ENCODE measurements at places on chromosomes 1 and 21.

- DNase-seq: peak; percentile 89
Measured at GRCh38 chr1:94806441-94806871, 13.7 kb upstream of the SLC44A3 start.

DNA sequence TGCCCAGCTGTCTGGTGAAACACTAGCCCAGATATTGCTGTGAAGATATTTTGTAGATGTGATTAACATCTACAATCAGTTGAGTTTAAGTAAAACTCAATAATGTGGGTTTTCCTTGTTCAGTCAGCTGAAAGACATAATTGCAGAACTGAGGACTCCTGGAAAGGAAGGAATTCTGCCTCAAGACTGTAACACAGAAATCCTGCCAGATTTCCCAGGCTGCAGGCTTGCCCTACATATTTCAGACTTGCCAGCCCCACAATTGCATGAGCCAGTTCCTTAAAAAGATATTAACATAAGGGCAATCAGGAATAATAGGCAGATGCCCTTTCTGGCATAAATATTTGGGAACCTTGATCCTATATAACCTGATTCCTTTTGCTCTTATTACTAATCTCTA, 14.2 kb upstream of the NIBAN1 start:
- no peak for DNase-seq

DNA sequence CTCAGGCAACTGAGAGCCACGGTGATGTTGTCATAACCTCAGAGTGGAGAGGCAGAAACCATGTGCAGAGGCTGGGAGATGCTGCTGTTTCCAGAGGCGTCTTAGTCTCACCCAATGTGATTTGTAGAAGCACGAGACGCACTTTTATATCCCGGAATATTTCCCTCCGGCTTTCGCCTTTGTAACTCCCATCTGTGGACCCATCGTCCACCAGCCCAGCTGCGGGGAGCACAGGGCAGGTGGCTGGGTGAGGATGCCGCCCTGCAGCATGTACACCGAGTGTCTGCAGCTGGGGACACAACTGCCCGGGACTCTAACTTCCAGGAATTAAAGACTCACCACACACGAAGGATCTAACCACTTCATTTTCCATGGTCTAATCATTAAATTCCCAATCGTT, 43.5 kb downstream of the UBASH3A start:
- no peak for DNase-seq

GRCh38 chr1:218751208-218751948, 406.2 kb downstream of the TGFB2 start:
- DNase-seq: no peak

GRCh38 chr1:64882574-64883255, 83.6 kb downstream of the JAK1 start:
- no peak for DNase-seq

- DNase-seq: no peak
Measured at GRCh38 chr1:78383923-78384322, 106.9 kb upstream of the PTGFR start.

GRCh38 chr1:231232870-231233734, 7.9 kb upstream of the GNPAT start:
- DNase-seq: no peak

DNA sequence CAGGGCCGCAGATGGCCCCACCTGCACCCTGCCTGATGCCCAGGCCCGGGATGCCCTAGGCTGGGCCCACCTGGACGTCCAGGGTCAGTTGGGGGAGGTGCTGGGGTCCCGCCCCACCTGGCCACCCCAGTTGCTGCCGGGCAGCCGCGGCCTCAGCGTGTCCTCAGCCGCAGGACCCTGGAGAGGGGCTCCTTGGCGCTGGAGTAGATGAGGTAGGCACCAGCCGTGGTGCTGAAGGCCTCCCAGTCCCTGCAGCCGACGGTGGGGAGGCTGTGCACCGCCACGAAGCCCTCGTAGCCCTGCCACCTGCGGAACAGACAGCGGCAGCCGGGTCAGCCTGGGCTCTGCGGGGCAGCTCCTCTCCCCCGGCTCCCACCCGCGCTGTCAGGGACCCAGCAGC, 40.4 kb downstream of the KRTAP10-1 start:
- DNase-seq: no peak

DNA sequence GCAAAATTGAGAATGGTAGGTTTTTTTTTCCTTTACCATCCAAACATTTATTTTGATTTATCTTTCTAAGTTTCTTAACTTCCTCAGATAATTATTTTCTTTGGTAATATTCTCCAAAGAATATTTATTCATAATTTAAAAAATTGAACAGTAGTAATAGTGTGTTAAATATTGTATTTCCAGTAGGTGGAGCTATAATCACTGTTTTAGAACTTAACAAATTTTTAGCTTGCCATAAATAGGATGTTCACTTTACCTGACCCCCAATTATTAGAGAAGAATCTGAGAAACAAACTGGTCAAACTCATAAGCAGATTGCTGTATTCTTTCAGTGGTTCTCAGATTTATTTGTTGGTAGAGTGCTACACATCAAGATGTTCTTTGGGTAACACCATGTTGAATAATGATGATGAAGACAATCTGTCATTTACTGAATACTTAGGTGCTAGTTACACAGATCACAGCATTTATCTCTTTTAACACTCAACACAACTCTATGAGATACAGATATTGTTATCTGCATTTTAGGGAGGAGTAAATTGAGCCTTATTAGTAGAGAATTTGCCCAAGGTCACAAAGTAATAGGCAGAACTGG, 82.4 kb upstream of the GPR88 start:
- no peak for DNase-seq

GRCh38 chr1:208595236-208595635, 351.1 kb upstream of the PLXNA2 start:
- no peak for DNase-seq

- no peak for DNase-seq
Measured at GRCh38 chr1:83900524-83900923, 98.4 kb downstream of the TTLL7 start.

GRCh38 chr1:8407652-8408051, 89.7 kb downstream of the SLC45A1 start:
- DNase-seq: no peak

DNA sequence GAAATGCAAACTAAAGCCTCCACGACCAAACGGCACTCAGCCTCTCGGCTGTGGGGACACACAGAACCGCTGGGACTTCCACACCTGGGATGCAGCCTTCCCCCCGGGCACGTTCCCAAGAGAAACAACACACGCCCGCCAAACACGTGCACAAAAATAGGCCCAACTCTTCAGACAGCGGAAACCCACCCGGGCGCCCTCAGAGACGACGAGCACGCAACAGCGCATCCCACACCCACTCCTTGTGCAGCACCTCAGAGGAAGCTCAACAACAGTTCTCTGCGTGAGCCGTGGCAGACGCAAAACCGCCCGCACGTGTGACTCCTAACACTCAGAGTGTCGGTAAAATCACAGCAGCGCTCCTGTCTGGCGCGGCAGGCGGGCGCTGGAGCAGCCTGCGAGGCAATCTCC, 5.3 kb downstream of the C1orf159 start:
- DNase-seq: no peak

- no peak for DNase-seq
Measured at GRCh38 chr1:45272913-45273371, 53.8 kb upstream of the HPDL start.

GRCh38 chr1:92461364-92462097, 25.2 kb downstream of the GFI1 start:
- no peak for DNase-seq

- DNase-seq: no peak
Measured at GRCh38 chr1:206555473-206555935, 48.2 kb downstream of the RASSF5 start.

GRCh38 chr1:50913954-50914353, 46.1 kb downstream of the FAF1 start:
- no peak for DNase-seq

DNA sequence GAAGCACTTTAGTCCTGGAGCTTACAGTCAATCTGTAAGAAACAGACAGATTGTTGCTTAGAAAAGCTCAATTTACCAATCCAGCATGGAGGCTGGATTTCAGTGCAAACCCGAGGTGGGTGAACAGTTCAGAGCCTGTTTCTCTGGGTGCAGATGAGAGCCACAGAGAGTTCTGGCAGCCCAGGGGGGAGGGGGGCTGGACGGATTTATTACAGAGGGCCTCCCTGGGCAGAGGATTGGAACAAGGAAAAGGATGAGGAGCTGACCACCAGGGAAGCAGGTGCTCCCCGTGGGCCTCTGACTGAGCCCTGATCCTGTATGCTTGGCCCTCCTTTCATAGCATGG, 38.0 kb upstream of the EPS8L3 start:
- no peak for DNase-seq

- DNase-seq: peak; percentile 9
Measured at GRCh38 chr1:222749927-222750326, 12.9 kb downstream of the FAM177B start.

DNA sequence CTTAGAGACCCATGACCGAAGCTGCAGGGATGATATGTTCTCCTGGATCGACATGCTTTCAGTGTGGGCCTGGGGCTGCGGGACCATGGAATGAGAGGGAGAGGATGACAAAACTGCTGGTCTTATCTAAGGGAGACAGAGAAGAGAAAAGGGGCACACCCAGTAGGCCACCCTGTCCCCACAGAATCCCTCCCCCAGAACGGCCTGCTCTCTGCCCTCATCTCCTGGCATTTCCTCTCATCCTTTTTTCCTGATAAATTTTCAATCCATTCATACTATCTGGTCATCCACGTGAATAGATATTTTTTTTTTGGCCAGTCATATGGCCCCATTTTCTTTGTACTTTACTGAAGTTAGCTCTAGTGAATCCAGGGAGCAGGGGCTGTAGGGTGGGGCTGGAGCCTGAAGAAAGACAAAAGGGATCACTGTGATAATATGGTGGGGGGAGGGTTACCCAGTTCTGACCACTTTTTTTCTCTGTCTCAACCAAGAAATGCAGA, at the start of gene PKLR:
Gene PKLR, minus strand, starts transcription at position 97 of the 500 bp plus-strand sequence. Its CDS starts 43 bp downstream, at position 54.
- DNase-seq: no peak

- DNase-seq: no peak
Measured at GRCh38 chr1:119327094-119327449, 41.5 kb upstream of the HAO2 start.

DNA sequence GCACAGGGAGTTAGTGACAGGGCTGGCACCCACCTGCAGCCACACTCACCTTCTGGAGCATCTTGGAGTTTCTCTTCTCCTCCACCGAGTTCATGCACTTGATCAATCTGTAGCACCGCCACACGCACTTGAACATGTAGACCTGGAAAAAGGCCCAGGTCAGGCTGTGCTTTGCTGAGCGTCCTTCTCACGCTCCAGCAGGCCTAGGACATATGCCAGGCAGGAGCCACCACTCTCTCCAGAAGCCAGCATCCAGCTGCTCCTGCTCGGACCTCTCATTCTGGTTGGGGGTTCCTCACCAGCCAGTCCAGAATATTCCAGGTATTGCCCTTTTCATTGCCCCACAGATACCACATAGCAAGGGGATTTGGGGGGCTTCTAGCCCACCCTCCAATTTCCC, 11.7 kb upstream of the MATN1 start:
- DNase-seq: no peak

GRCh38 chr21:34289856-34290255, 74.0 kb upstream of the KCNE2 start:
- DNase-seq: peak; percentile 33

GRCh38 chr21:24310788-24311187, 1296.5 kb downstream of the MRPL39 start:
- no peak for DNase-seq

DNA sequence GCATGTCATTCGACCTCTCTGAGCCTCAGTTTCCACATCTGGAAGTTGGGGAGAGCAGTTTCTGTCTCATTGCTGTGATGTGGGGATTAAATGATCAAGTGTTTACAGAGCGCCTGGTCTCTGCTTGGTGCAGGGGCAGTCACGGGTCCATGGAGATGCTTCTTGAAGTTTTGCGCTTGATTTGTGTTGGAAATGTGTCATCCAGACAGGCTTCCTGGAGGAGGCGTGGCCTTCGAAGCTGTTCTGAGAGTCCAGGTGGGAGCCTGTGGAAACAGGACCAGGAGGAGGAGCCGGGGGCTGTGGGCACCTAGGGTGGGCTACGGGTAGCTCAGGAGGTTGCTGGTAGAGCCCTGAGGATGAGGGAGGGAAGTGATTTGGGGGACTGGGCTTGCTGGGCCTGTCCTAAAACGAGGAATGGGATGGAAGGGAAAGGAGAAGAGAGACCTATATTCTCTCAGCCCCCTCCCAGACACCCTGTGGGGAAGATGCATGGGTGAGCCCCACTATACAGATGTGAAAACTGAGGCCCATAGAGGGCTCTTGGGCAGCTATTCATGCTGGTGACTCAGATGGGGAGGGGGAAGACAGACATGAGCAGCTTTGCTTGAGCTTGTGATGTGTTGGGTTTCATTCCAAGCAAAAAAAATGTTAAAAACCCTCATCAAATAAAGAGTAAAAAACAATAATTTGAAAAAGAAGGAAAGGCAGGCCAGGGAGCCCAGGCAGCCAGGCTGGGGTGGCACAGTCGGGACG, 107.2 kb upstream of the WNT4 start:
- no peak for DNase-seq

- no peak for DNase-seq
Measured at GRCh38 chr1:59427784-59428183, 130.9 kb downstream of the FGGY start.

DNA sequence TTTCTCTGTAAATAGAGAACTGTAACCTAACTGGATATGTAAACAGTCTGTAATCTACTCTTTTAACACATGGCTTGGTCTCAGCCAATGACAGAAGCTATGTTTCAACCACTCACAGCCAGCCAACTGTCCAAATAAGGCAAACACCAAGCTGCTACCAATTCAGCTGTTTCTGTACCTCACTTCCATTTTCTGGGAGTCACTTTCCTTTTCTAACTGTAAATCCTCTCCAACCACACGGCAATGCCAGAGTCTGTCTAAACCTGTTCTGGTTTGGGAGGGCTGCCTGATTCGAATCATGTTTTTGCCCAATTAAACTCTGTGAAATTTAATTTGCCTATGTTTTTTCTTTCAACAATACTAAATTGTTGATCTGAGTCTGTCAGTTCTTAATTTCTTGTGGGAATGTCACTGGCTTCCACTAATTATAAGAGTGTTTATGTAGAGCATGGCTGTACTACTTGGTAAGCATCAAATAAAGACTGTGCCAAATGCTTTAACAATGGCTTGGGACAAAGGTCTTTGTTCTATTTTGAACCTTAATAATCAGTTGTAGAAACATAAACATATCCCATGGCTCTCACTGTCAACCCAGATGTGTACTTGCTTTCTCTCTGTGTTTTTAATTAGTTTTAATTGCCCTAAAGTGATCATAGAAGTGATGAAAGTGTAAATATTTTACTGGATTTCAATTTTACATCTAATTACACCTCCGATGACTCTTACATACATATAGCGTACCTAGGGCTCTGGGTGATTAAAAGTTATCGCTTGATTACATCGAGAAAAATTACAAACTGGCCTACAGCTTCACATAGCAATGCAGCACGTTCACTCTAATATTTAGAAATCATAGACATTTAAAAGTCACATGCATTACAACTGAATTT, 1144.6 kb upstream of the TMPRSS15 start:
- no peak for DNase-seq

DNA sequence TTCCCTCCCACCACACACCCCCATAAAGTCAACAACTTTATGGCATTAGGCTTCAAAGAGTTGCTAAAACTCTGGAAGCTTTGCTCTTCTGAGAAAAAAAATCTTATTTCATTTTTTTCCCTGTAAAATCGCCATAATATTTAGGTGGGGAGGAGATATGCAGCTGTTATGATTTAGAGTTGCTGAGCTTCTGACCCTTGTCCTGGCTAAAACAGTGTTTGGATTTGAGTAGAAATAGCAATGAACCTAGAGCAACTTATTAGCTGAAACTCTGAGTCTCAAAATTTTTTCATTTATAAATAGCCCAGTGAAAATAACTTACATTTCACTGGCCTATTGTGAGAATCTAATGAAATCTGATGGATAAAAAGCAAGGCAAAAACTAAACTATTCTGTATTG, 482.8 kb upstream of the NFIA start:
- DNase-seq: no peak
